ENCODE measurements at places on chromosomes 4 and X. TPM values are rescaled to one million over a fixed set of nuclear protein-coding genes. Genes with fewer than 3 reads are reported as not detected.

DNA sequence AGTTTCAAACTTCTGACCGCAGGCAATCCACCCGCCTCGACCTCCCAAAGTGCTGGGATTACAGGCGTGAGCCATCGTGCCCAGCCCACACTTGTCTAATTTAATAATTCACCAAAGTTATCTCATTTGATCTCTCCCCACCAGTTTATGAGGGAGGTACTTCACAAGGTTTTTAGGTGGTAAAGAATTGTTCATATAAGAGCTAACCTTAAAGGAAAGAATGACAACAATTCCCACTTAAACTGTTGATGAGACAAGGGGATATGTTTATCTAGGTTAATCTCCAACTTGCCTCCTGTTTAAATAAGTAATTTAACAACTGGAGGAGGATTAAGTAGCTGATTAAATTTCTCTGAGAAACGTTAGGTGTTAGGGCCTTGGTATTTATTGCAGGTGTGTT lies 117.6 kb upstream of the CBLL2 start:
- no peaks in the 10 kb centered on the region for H3K36me3 ChIP-seq
- no peaks in the 10 kb centered on the region for H3K4me1 ChIP-seq
- H3K4me3 ChIP-seq, result no peak overlapping the region
- H3K27me3 ChIP-seq, result no peaks in the 10 kb centered on the region

The FAM199X gene
- 88.0 TPM for total RNA-seq

- H3K27me3 ChIP-seq, result no peaks in the 10 kb centered on the region
- H3K4me3 ChIP-seq, result no peak overlapping the region
- H3K36me3 ChIP-seq, result no peaks in the 10 kb centered on the region
- DNase-seq, result no peak
Observed at GRCh38 chr4:150038335-150039076, 39.7 kb upstream of the DCLK2 start.

The MAGEC2 gene
- total RNA-seq, result not detected

The WFS1 gene
- 23.3 TPM for total RNA-seq

The TMEM150C gene
- 30.1 TPM for total RNA-seq

DNA sequence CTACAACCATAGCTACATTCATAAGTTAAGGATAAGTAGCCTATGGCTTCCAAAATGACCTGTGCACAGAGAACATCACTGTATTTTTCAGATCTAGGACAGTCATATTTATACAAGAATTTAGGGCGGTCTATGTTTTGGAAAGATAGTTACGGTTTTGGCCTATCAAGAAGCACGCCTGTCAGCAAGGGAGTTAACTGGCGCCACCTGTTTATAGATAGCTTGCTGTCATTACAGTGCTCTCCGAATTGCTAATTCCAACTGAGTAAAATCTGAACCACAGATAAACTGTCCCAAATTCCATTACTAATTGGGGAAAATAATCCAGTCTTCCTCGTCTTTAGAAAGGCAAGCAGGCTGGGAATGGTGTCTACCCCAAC lies 646 bp downstream of the ABCB7 start:
- H3K27me3 ChIP-seq, result no peaks in the 10 kb centered on the region
- H3K27ac ChIP-seq, result no peak overlapping the region
- DNase-seq, result peak; percentile 4
- H3K36me3 ChIP-seq, result no peaks in the 10 kb centered on the region
- H3K4me3 ChIP-seq, result peak overlapping the region; percentile 58
- H3K4me1 ChIP-seq, result no peaks in the 10 kb centered on the region

The ADAMTS3 gene
- 5.8 TPM for total RNA-seq

DNA sequence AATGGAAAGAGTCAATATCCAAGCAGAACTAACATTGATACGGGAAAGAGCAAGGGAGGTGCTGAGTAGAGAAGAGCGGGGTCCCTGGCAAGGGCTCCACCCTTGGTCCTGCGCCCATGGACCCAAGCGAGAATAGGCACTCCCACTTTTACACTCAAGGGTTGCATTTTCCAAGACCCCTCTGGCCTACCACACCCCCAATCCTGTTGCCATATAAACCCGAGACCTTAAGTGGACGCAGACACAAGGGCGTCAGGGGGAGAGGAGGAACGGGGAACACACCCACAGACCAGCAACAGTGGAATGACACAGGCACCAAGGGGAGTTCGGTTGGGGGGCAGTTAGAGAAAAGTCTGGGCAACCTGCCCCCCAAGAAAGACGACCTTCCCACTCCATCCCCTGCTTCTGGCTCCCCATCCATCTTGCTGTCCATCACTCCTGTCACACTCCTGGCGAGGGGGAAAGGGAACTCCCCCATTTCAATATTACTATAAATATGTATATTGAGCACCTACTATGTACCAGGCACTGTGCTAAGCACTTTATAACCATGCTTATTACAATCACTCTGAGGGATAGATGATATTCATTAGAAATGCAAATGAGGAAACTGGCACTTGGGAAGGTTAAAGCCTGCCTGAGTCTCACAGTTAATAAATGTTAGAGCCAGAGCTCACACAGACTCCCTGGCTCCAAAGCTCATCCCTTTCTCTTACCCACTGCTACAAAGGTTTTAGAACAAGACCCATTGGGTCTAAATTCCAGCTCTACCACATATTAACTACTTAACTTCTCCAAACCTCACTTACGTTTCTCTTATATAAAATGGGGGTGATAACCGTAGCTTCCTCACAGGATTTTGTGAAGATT lies 51.7 kb downstream of the SCD5 start:
- H3K27me3 ChIP-seq, result no peaks in the 10 kb centered on the region
- DNase-seq, result no peak
- H3K4me3 ChIP-seq, result no peak overlapping the region

The IL3RA gene
- total RNA-seq, result 3.8 TPM

GRCh38 chr4:145098675-145099037 lies 545 bp downstream of the ABCE1 start:
- no peaks in the 10 kb centered on the region for H3K27me3 ChIP-seq
- peaks cover 7% of the 10 kb centered on the region for H3K4me1 ChIP-seq
- peak overlapping the region; percentile 83 for H3K27ac ChIP-seq
- H3K36me3 ChIP-seq, result peaks cover 4% of the 10 kb centered on the region

The ADGRG2 gene
- 4.5 TPM for total RNA-seq
